ENCODE measurements at places on chromosomes 12 and 14.

DNA sequence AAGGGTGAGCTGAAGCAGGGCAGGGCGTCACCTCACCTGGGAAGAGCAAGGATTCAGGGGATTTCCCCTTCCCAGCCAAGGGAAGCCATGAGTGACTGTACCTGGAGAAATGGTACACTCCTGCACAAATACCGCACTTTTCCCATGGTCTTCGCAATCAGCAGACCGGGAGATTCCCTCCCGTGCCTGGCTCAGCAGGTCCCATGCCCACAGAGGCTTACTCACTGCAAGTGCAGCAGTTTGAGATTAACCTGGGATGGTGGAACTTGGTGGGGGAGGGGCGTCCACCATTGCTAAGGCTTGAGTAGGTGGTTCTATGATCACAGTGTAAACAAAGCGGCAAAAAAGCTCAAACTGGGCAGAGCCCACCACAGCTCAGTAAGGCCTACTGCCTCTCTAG lies 11.0 kb upstream of the DHRS4 start:
- no peak for DNase-seq

- no peak for DNase-seq
Measured at GRCh38 chr12:46303039-46303666, 34.3 kb upstream of the SLC38A1 start.

- DNase-seq = no peak
Measured at GRCh38 chr12:89424389-89424788, 72.1 kb upstream of the DUSP6 start.

DNA sequence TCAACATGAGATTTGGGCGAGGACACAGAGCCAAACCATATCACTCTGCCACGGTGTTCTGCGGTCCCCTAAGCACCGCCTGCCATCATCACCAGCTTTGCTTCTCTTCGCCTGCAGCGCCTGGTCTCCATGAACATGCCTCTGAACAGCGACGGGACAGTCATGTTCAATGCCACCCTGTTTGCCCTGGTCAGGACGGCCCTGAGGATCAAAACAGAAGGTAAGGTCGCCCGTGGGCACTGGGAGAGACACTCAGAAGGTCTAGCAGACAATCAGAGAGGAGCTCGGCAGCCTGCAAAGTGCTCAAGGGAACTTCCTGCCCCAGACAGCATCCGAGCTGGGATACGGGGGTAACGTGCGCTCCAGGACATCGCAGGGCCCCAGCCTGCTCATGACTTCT lies 126.0 kb upstream of the FKBP4 start:
- DNase-seq = no peak

GRCh38 chr14:22276913-22277816 lies 311.9 kb downstream of the DAD1 start:
- DNase-seq = no peak

DNA sequence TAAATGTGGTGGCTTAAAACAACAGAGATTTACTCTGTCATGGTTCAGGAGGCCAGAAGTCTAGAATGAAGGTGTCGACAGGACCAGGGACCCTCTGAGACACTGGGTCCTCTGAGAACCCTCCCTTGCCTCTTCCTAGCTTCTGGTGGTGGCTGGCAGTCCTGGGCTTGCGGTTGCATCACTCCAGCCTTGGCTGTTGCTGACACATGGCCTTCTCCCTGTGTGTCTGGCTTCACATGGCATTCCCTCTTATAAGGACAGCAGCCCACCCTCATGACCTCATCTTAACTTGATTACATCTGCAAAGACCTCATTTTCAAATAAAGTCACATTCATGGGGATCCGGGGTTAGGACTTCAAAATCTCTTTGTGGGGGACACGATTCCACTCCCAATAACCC lies 36.9 kb downstream of the MVK start:
- DNase-seq = no peak

DNA sequence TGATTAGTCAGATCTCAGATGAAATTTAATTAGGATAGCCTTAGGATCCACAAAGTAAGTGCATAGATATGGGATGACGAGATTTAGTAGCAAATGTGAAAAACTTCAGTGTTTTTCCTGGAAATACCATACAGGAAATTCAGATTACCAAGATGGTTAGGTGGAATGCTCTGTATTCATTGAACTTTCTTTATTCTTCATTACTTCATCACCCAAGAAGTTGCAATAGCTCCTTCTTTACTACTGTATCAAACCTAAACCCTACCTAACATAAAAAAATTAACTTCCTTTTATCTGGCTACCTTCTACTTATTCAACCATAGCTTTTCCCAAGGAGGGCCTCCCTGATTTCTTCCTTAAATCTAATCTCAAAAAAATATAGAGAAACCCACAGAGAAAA lies 100.4 kb downstream of the TTC6 start:
- DNase-seq = no peak

GRCh38 chr12:14928931-14929330 lies 9.4 kb downstream of the ERP27 start:
- peak; percentile 63 for DNase-seq

- no peak for DNase-seq
Measured at GRCh38 chr12:104215638-104216297, at the start of gene TXNRD1. TXNRD1 (plus strand) TSS chr12:104215779; CDS start chr12:104215803, 24 bp downstream.

DNA sequence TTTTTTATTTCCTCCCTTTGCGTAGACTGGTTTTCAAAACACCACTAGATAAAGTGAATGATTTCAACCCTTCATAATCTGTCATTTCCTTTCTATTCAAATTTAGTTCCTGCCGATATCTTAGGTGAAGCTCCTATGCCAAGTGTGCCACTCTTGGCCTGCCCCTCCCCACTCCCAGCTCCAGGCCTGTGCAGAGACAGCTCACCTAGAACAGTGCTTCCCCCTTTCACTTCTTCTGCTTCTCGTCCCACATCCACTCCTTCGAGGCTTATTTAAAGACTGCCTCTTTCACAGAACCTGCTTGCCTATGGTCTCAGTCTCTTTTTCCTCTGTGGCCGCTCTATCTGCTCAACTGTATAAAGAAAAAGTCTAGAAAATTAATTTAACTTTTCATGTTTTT lies 473.8 kb downstream of the RAD51B start:
- no peak for DNase-seq

GRCh38 chr12:5254703-5255102 lies 177.2 kb upstream of the NTF3 start:
- DNase-seq = no peak

DNA sequence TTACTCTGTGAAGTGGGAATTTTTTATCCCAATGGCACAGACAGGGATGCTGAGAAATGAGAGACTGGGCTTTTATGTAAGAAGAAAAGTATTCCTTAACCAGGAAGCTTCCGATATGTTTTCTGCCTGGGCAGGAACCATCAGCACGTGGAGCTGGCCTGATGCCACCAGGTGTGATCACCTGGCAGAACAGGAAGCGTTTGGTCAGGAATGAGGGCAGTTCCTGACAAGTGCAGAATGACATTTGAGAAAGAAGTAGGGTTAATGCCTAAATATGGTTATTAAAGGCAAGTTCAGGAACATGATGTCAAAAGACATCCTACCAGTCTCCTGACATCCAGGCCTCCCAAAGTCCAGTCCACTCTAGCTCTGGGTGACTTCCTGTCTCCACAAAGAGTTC lies 210.3 kb downstream of the NUAK1 start:
- no peak for DNase-seq

DNA sequence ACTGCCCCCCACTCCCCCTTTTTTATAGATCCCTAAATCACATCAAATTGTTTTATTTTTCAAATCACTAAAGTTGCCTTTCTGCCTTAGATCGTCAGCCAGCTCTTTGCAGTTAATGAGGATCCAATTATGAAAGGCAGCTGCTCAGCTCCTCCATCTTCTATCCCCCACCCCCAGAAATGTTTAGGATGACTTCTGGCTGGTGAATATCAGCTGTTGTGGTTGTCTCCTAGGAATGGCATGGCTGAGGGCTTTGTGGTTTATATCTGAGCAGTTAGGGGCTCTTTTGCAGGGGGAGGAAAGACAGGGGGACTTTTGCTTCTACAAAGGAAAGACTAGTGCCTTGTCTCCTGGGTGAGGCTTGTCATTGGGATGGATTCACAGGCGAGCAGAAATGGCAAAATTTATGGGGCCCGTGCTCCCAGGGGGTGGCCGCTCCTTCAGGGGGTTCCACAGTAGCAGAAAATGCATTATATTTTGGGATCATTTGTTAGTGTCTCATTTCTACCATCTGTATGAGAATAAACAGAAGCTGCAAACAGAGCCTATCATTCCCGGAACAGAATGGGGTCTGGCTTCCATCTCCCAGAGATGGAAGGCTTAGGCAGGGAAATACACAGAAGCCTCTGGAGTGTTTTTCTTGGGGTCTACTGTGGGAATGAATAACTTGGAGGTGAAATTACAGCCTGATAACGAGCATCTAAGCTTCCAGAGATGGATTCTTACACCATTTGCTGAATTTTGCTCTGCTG lies 6.5 kb downstream of the JDP2 start:
- no peak for DNase-seq

- no peak for DNase-seq
Measured at GRCh38 chr14:37078131-37078530, 94.3 kb downstream of the SLC25A21 start.

- DNase-seq = no peak
Measured at GRCh38 chr12:46555406-46555852, 182.9 kb upstream of the SLC38A2 start.

DNA sequence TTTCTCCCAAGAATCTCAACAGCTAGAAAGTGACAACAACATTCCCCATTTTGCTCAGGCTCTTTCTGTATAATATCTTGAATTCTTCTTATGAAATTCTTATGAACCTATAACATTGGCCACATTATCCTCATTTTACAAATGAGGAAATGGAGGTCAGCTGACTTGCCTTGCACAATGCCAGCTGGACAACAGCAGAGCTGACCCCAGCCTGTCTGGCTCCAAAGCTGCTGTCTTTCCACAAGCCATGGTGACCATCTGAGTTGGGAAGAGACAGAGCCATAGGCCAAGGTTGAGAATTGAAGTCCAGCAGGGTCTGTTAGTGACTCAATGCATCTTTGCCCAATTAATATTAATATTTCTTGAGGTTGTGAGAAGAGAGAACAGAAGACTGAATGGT lies 87.3 kb downstream of the KSR2 start:
- no peak for DNase-seq

DNA sequence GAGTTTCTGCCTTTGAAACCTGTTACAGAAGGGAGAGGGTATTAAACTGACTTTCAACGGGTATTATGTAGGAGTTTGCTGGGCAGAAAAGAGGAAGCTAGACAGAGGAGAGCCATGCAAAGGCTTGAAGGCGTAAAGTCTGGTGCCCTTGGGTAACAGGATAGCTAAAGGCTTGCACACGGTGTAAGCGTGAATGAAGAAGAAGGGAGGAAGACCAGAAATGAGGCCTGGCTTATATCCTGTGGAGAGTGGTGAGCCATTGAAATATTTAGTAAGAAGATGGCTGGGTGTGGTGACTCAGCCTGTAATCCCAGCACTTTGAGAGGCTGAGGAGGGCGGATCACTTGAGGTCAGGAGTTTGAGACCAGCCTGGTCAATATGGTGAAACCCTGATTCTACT lies 22.6 kb downstream of the SUDS3 start:
- DNase-seq = no peak

- DNase-seq = peak; percentile 12
Measured at GRCh38 chr14:101151226-101151926, 247.9 kb upstream of the RTL1 start.

DNA sequence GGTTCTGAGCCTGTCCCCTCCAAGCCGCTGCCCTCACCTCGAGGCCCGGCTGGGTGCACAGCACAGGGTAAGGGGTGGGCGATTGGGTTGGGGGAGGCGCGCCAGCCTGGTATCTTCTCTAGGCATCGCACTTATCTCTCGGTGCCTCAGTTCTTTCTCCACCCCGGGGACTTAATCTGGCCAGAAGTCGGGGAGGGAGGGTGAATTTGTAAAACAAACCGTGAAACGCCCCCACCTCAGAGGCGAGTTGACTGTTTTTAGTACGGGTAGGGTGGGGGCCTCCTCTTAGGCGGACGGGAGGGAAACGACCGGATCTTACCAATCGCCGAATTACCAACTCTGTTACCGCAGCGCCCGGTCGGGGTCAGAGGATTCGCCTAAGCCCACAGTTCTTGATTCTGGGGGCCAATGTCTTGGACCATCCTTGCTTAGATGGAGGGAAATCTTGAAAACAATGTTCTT lies 1.4 kb upstream of the TBX3 start:
- no peak for DNase-seq

- DNase-seq = no peak
Measured at GRCh38 chr12:118355843-118356242, 16.9 kb downstream of the TAOK3 start.

- peak; percentile 30 for DNase-seq
Measured at GRCh38 chr14:51738754-51739153, 87.0 kb downstream of the FRMD6 start.

DNA sequence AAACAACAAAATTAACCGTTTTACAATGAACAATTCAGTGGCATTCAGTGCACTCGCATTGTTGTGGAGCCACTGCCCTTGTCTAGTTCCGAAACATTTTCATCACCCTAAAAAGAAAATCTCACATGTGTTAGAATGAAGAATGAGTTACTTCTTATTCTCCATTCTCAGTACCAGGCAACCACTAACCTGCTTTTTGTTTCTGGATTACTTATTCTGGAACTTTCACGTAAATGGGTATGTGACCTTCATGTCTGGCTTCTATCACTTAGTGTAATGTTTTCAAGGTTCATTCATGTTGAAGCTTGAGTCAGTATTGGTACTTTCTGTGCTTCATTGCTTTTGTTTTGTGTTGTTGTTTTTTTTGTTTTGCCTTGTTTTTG lies 15.6 kb downstream of the RCOR1 start:
- DNase-seq = no peak

DNA sequence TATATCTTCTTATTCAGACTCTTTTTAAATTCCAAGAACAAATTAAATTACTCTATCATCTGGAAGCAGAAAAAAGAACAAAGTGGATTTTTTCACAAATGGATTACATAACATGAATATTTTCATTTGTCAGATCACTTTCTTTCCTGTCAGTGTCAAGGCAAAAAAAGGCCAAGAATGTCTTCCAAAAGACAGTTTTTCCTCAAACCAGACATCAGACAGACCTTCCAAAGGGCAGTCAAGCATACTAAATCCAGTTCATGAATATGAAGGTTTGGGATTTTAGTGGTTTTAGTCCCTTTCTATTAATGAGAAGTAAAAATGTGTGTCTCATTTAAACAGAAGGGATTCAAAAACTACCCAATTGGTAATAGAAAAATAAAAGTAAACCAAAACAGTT lies 336.0 kb downstream of the CEP128 start:
- no peak for DNase-seq

- no peak for DNase-seq
Measured at GRCh38 chr14:68512088-68512487, 280.8 kb downstream of the ZFP36L1 start.

Measured in iPS DF 19.7 (cell line).